ENCODE measurements at places on chromosomes 1 and 21. TPM values are rescaled to one million over a fixed set of nuclear protein-coding genes. Genes with fewer than 3 reads are reported as not detected.

GRCh38 chr1:9373619-9374018 lies 80.9 kb downstream of the SPSB1 start:
- H3K36me3 ChIP-seq, result no peaks in the 10 kb centered on the region
- DNase-seq, result no peak
- no peak overlapping the region for H3K4me3 ChIP-seq
- H3K27me3 ChIP-seq, result peaks cover 27% of the 10 kb centered on the region
- H3K27ac ChIP-seq, result no peak overlapping the region

- no peaks in the 10 kb centered on the region for H3K36me3 ChIP-seq
- peak; percentile 89 for DNase-seq
- H3K4me3 ChIP-seq, result no peak overlapping the region
- H3K27ac ChIP-seq, result no peak overlapping the region
Measured at GRCh38 chr1:869499-870244, 54.1 kb upstream of the SAMD11 start.

DNA sequence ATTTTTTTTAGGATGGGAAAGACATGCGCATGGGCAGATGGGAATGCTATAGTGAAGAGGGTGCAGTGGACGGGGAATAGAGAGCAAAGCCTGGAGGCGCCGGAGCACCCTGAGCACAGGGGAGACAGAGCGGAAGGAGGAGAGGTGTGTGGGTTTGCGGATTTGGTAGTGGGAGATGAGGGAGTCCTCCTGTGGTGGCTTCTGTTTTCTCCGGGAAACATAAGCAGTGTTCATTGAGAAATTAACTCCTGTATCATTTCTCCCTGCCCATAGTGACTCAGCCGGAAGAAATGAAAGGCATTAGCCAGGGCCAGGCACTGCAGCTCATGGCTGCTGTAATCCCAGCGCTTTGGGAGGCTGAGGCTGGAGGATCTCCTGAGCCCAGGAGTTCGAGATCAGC lies 4.7 kb upstream of the PTPRF start:
- DNase-seq, result no peak
- H3K4me1 ChIP-seq, result no peaks in the 10 kb centered on the region
- H3K4me3 ChIP-seq, result no peak overlapping the region
- H3K36me3 ChIP-seq, result no peaks in the 10 kb centered on the region
- no peak overlapping the region for H3K27ac ChIP-seq

GRCh38 chr1:205951746-205952145 lies 8.5 kb upstream of the SLC26A9 start:
- H3K36me3 ChIP-seq, result no peaks in the 10 kb centered on the region
- H3K27ac ChIP-seq, result no peak overlapping the region

DNA sequence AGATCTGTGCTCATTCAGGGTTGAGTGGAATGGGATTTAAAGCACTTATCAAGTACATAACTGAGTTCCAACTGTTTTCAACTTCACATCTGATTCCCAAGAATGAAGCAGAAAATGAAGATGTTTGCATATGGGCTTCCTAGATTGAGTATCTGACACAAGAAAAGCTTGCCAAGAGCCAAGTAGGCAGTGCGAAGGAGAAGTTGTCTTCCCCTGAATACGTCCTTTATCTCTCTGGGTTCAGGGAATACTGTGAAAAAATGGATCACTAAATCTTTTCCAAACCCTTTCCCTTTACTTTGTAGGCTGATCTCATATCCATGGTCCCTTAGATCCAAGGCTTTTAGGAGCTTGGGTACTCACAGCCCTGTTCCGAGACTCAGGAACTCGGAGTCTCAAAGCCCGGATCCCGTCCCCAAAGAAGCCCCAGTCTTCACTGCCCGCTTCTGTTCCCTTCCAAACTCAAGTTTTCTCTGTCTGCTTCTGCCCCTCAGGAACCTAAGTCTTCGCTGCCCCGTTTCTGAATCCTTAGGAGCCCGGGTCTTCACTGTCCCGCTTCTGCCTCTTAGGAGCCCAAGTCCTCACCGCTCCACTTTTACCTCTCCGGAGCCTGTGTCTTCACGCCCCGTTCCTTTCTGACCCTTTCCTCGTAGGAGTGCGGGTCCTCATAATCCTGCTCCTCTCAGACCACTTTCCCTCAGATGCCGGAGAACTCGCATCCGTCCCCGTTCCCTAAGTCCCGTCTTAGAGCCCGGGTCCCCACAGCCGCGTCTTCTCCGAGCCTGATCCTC lies 616 bp downstream of the TAF12 start:
- no peaks in the 10 kb centered on the region for H3K4me1 ChIP-seq
- DNase-seq, result no peak
- H3K27ac ChIP-seq, result peak overlapping the region; percentile 84
- no peaks in the 10 kb centered on the region for H3K36me3 ChIP-seq
- no peaks in the 10 kb centered on the region for H3K27me3 ChIP-seq

- H3K4me1 ChIP-seq, result peaks cover 7% of the 10 kb centered on the region
- H3K4me3 ChIP-seq, result no peak overlapping the region
- H3K36me3 ChIP-seq, result no peaks in the 10 kb centered on the region
- no peak overlapping the region for H3K27ac ChIP-seq
Measured at GRCh38 chr1:206769304-206769731, 1.3 kb upstream of the IL19 start.

- H3K27me3 ChIP-seq, result no peaks in the 10 kb centered on the region
- no peak overlapping the region for H3K4me3 ChIP-seq
- DNase-seq, result peak; percentile 43
- H3K36me3 ChIP-seq, result no peaks in the 10 kb centered on the region
- H3K4me1 ChIP-seq, result no peaks in the 10 kb centered on the region
Measured at GRCh38 chr1:5265438-5266075, 611.1 kb downstream of the AJAP1 start.

GRCh38 chr1:44019466-44019948 lies 11.8 kb downstream of the SLC6A9 start:
- DNase-seq, result no peak
- H3K27me3 ChIP-seq, result no peaks in the 10 kb centered on the region
- H3K36me3 ChIP-seq, result no peaks in the 10 kb centered on the region
- H3K4me1 ChIP-seq, result no peaks in the 10 kb centered on the region
- H3K4me3 ChIP-seq, result no peak overlapping the region
- H3K27ac ChIP-seq, result peak overlapping the region; percentile 47

GPA33 gene
- 1.5 TPM for total RNA-seq

ZSWIM5 gene
- total RNA-seq, result 8.8 TPM

PRELP gene
- total RNA-seq, result 0.43 TPM

MEX3A gene
- total RNA-seq, result 88.0 TPM

ANKRD34A gene
- total RNA-seq, result 0.66 TPM

COX20 gene
- total RNA-seq, result 24.4 TPM

CLCA4 gene
- total RNA-seq, result not detected

NBPF8 gene
- 10.0 TPM for total RNA-seq

LHX8 gene
- total RNA-seq, result not detected
